ENCODE measurements at places on chromosomes 7 and 10.
A peak's percentile ranks its signal among the peaks of the same experiment; 100 is the strongest.

GRCh38 chr7:117755136-117755535 lies 118.1 kb downstream of the CTTNBP2 start:
- no peak for DNase-seq

DNA sequence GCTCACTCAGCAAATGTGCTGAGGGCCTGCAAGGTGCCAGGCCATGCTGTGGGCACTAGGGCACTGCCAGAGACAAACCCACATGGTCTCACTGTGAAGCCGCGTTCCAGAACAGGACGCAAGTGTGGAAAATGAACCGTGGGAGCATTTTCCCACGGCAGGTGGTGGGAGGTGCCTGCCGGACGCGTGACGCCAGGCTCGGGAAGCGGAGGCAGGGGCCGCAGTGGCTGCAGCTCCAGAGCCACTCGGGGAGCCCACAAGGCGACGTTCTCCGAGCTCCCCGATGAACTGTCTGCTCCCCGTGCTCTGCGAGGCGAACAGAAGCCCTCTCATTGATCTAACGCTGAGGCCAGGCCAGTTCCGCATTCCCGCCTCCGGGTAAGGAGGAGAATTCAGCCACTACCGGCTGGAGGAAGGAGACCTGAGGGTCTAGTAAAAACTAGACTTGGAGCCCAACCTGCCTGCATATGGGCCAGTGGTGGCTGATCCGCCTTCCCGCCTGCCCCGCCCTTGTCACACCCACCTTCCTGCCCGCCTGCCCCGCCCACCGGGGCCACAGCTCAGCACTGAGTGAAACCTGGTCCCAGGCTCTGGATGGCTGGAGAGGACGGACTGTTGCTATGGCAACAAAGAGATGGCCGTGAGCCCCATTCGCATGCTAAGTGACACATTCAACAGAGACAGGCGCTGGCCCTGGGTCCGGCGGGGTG lies 13.1 kb downstream of the ADGRA1 start:
- DNase-seq = peak; percentile 34

DNA sequence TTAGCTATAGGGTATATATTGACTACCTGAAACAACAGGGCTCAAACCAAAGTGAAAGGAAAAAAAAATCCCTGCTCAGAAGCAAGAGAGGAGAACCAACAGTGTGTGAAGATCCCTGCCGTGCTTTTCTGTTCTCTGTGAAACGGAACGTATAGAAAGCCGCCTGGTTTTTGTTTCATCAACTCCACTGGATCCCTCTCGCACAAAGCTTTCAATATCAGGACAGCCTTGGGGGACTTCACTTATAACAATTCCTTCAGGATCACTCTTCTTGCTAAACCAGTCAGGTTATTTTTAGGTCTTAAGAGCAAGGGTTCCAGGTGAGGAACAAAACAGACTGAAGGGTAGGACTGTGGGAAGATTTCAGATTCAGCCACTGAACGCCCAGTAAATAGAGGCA lies 151.1 kb upstream of the CACNA2D1 start:
- DNase-seq = no peak

GRCh38 chr10:115760131-115760530 lies 512.9 kb downstream of the GFRA1 start:
- DNase-seq = no peak

DNA sequence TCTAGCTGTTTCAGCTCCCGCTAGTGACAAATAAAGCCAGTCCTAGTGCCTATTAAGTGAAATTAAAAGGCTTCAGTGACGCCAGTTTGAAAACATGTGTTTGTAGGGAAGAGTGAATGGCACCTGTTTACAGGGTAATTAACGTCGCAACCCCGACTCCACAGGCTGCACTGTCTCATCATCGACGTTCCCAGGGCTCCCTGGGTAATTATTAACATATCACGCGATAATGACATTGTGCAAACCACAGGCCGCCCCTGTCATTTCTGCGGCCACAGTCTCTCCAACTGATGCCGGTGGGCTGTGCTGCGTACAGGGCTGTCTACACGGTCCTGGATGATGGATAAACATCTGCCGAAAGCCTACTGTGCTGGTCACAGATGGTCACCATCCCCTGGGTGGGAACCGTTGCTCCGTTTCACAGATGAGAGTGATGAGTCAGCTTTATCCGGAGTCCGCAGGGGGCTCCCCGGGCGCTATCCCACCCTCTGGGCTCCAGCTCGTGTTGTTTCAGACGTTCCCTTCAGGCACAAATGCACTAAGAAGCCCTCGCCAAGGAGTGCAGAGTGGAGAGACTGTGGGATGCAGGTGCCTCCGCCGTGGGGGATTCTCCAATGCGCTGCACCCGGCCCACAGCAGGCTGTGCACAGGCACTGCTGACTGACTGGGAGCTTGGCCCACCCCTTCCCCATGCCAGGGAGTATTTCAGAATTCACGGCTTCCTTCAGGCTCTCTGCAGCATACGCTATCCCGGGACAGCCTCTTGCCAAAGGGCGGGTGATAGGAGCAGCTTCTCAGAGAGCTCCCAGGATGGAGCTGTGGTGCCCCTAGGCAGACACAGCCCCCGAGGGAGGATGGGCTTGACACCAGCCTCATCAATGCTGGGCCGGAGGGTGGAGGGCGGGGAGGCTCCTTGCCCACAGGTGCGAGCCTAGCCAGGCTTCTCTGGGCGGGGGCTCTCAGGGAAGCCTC lies 491.8 kb upstream of the FOXK1 start:
- no peak for DNase-seq

DNA sequence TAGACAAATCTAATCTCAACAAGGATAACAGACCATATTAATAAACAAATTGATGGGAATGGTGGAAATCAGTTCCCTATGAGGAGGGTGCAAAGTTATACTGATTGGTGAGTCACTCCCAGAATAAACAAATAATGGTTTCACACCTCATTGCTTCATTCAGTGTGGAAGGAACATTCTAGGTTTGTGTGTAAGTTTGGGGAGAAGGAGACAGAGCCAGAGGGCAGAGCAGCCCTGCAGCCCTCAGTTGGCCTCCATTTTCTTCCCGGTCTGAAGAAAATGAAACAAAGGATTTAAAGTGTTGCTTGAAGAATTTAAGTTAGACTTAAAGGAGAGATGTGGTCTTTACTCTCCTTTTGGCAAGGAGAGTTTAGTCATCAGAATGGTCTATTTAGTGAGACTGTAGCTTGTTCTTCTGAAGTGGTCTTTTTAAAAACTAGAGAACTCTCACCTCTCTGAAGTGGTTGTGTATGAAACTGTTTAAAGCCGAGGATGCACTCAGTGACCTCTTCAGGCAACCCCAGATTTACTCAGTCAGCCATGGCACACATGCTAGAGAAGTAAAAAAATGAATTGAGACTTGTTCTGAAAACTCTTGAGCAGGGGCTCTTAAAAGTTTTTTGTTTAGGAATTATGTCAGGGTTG lies 27.2 kb downstream of the IKZF1 start:
- DNase-seq = no peak

GRCh38 chr7:156903232-156903909 lies 10.4 kb upstream of the LMBR1 start:
- no peak for DNase-seq

DNA sequence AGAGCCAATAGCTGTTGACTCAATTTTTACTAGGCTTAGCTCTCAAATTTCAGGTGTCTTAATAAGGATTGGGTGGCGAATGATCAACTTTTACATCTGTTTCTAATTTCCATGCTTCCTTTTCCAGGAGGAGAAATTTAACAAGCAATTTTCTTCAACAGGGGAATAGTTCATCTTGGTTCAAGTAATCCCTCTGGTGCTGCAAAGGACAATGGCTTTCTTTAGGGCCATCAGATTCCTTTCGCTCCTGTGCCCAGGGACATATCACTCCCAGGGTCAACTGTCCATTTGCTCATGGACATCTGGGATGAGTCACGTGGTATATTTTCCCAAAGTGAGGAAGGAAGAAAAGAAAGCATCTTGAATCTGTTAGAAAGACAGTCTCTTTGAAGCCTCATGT lies 313.3 kb downstream of the FRMD4A start:
- no peak for DNase-seq

GRCh38 chr7:15679306-15679705 lies 7.2 kb downstream of the MEOX2 start:
- no peak for DNase-seq

GRCh38 chr7:128240696-128241386 lies at the start of gene LEP:
Gene LEP, plus strand, starts transcription at chr7:128241278. Its CDS starts 10,741 bp downstream, at chr7:128252019.
- DNase-seq = no peak

DNA sequence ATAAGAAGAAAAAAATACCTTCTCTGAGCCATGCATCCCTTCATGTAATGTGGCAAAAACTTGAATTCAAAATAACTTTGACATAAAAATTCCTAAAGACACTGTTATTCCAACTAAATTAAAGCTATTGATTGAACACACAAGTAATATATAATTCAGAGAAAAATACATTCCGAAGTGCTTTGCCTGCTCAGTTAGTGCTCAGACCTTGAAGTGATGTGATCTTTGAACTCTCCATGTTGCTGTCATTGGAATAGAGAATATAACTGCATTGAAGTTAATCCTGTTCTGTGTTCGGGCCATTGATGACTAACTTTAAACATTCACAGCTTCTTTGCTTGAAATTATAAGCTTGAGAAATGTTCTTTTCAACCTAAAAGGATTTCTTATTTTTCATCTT lies 114.0 kb upstream of the IFRD1 start:
- DNase-seq = no peak

- no peak for DNase-seq
Observed at GRCh38 chr10:17290226-17290625, 62.2 kb downstream of the VIM start.

DNA sequence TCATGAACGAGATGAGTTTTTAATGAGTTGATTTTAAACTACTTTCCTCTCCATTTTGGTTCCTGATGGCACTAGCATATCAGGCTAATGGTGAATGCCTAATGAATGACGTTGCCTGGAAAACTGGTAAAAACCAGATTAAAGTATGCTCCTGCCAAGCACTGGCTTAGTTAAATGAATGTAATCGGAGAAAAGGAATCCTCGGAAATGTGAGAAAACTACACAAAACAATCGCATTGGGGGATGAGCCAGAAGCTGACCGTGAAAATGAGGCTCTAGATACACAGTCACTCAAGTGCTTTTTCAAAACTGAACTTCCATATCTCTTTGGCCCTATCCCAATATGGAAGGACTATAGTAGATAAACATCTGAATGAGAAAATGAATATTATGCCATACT lies 153.8 kb upstream of the COL1A2 start:
- DNase-seq = no peak

DNA sequence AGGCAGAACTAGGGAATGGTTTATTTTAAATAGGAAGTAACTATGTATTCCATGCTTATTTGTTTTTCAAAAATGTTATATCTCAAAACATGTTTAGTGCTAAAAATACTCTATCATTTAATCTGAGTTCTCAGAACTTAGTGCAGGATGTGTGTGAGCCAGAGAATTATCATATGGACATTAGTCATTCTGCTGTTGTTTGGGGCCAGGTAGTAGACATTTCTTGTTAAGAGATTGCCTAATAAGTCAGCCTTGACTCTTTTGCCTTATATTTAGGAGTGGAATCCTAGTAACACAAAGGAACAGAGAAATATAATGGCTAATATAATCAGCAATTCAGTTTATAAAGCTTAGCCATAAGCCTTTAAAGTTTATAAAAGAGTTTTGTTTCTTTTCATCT lies 149.8 kb downstream of the CCSER2 start:
- no peak for DNase-seq

DNA sequence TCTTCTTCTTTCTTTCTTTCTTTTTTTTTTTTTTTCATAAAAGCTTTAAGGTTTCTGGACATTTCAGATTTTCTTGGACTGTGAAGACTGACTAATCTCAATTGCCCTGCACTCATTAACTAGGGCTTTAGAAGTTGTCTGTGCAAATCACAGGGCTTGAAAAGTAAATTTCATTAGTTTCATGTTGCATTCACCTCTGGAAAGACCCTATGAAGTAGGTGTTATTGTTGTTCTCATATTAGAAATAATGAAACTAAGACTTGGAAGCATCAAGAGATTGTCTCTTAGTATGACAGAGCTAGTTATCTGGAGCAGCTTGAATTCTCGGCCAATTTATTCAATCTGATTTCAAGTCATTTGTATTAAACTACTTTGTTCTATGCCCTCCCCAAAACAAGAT lies 28.2 kb upstream of the SEMA3D start:
- DNase-seq = no peak

DNA sequence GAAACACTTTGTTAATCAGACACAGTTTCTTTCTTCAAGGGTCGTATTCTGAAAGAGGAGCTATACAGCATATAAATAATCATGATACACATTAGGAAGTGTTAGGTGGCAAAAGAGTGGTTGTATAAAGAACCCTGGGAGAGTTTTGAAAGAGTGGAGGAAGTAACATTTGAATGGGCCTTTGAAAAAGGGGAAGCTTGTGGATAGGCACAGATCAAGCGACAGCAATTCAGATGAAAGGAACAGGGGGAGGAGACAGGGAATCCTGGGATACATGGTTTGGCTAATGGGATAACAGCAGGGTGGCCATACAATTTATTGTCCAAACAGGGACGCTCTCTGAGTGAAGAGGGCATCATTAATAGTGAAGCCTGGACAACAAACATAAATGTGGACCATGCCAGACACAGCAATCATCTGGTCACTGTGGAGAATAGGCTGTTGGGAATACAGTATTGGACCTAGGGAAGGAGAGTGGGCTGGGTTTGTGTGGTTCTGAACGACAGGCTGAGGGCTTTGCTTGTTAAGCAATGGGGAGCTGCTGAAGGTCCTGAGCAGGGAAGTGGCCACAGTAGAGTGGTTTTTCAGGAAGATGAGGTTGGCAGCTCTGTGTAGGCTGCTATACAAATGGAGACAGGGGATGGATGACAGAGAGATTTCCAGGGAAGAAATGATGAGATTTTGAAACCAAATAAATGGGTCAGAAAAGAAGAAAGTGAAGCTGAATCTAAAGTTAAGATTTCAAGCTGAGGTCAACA lies 75.9 kb downstream of the ICA1 start:
- DNase-seq = no peak

DNA sequence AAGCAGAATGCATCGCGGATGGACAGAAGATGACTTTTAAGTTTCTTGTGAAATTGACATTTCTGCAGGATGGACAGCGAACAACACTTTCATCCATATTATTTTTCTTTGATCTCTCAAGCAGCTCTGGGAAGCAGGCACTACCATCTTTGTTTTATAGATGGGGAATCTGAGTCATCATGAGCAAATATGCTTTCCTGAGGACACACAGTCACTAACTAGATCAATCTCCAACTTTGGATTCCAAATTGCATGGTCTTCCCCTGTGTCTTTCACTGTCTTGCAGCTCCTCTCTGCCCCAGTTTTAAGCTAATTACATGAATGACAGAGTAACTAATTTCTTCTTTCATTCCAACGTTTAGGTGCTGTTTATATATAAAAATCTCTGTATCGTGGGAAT lies 201.5 kb downstream of the ADAM12 start:
- no peak for DNase-seq

- DNase-seq = no peak
Observed at GRCh38 chr7:135233570-135233969, at the start of gene STRA8. Gene STRA8, plus strand, starts transcription at chr7:135233838. Its CDS starts 6,687 bp downstream, at chr7:135240525.

DNA sequence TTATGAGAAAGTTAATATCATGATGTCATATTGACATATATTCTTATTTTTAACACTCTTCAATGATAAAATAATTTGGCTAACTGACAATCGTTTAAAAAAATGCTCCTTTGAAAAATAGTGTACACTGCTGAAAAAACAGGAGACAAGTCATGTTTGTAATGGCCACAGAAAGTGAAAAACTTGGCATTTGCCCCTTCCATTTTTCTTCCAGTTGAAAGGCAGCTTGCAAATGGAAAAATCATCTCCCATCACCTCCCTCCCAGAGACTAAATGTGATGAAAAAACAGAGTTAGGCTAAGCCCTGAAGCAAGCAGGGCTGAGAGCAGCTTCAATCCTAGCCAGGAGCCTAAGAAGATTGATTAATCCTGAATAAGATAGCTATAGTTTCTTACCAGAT lies 160.4 kb downstream of the SKAP2 start:
- DNase-seq = no peak

GRCh38 chr10:125878957-125879835 lies 1.9 kb downstream of the DHX32 start:
- no peak for DNase-seq
